Left lung (tissue), 14 donors: ENCODE measurements at places on chromosomes 7 and 10.

DNA sequence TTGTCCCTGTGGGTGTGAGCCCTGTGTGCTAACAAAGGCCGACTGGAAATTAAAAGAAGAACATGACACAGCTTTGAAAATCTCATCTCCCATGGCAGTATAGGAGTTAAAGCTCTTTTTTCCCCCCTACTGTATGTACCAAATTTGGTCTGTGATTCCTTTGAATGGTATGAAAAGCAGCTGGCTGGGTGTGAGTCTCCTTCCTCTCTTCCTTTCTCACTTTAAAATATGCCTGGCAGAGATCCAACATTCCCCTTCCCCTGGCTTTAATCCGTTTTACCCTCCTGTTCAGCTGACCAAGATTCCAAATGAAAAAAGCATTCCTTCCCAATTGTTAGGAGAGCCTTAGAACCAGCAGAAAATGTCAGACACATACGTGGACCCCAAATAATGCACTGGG, 225.0 kb upstream of the CELF2 start:
- no peak for DNase-seq

GRCh38 chr10:13404305-13404759, 56.2 kb upstream of the SEPHS1 start:
- DNase-seq, result no peak

DNA sequence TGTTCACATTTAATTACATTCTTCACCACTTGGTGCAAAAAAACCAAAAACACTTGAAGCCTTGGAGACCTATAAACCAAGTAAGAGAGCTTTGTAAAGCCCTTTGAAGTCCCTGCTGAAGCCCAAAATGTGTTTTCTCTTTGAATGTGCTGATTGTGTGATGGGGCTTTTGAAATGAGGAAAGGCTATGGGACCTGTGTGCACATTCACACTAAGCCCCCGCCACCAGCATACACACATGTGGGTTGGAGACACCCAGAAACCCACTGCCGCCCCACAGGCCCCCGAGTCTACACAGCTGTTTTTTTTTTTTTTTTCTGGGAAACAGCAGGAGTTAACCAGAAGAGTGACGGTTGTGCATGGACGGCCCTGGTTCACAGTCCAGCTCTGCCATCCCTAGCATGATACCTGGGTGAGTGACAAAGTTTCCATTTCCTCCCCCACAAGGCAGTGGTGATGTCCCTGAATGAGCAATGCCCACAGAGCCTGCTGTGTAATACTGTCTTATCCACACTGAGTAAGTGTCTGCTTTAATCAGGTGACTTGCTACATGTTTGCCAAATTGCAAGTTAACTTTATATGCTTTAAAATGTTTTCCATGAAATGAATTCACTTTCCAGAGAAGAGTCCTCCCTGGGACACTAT, 154.6 kb upstream of the GDF10 start:
- no peak for DNase-seq

DNA sequence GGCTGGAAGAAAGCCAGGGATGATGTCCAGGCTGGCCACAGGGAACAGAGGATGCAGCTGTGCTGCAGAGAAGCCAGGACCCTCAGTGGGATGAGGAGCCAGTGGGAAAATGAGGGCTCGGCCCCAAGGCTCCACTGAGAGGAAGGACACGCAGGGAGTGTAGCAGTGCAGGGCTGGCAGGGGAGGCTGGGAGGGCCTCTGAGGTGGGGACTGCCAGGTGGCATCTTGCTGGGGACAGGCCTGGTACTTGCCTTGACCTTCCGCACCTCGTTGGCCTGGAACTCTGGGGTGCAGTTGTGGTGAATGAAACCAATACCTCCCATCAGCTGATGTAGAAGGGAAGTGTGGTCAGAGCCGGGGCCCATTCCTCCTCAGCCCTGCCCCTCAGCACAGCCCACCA, 9.2 kb downstream of the IMPDH1 start:
- DNase-seq, result no peak

DNA sequence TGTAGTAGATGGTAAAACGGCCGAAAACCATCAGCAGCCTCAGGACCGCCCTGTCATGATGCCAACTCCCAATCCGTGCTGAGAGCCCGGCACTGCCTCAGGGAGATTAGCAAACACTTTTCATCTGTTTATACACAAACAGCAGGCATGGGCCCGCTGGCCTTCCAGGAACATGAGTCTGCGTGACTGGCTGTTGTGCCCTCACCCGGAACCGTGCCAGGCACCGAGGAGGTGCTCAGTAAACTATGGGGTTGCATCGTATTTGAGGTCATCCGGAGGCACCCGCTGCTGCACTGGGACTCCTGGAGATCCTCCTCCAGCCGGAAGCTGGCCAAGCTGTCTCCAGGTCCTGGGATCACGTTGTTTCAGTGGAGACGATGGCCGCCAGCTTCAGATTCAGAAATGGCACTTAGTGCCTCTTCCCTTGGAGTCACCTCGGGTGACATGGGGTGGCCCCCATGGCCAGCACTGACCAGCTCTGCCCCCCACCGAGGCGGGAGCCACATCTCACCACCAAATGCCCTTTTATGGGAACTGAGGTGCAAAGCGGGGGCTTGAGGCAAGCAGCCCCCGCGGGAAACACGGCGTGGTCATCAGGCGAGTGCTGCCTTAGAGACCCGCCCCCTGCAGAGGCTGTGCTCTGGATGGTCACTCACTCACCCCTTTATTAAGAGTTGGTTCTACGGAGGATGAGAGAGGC, 585.9 kb downstream of the PTPRN2 start:
- no peak for DNase-seq

- DNase-seq, result no peak
These were observed 74.5 kb upstream of the SP4 start for GRCh38 chr7:21353388-21353780.

DNA sequence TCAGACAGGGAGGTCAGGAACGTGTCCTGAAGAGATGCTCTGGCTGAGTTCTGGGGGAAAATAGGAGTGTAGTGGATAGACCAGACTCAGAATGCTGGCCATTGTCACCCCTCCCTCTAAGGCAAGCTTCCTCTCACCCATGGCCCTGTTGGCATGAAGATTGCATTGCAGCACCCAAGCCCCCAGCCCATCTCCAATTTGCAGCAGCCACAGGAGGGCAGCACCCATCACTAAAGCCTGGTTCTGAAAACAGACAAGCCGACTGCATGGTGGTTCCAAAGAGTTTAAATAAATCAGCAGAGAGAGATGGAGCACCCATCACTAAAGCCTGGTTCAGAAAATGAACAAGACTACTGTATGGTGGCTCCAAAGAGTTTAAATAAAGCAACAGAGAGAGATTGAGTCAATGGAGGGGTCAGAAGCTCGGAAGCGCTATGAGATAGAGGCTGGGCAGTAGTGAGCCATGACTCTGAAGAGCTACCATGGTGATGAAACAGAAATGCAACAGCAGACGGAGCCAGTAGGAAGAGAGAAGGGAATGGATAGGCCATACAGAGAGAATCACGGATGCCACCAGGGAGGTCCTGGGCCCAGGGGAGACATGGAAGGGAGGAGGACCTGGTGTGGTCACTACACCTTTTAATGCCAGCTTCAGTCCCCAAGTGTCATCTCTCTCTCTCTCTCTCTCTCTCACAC, 237.9 kb upstream of the MYO3A start:
- no peak for DNase-seq

GRCh38 chr10:8035006-8035640, 19.4 kb upstream of the GATA3 start:
- no peak for DNase-seq

DNA sequence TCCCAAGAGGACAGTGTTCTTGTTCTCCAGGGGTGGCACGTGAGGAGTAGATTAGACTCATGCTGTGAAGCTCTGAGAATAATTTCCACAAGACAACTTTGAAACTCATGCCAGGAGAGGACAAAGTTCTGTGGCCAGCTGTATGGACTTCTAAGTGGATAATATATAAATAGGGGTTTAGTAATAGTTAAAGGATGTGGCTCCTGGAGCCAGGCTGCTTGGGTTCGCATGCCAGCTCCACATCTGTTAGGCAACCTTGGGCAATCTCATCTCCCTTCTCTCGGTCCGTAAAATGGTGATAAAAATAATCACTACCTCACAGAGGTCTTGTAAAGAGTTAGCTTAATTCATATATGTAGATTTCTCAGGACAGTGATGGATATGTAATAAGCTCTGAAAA, 35.8 kb downstream of the ACSL5 start:
- no peak for DNase-seq

GRCh38 chr10:77602913-77603533, 34.6 kb downstream of the KCNMA1 start:
- DNase-seq, result no peak

- no peak for DNase-seq
These were observed 103.4 kb downstream of the GRK5 start for GRCh38 chr10:119310806-119311205.

GRCh38 chr7:3092468-3092867, 48.8 kb upstream of the CARD11 start:
- peak; percentile 12 for DNase-seq

DNA sequence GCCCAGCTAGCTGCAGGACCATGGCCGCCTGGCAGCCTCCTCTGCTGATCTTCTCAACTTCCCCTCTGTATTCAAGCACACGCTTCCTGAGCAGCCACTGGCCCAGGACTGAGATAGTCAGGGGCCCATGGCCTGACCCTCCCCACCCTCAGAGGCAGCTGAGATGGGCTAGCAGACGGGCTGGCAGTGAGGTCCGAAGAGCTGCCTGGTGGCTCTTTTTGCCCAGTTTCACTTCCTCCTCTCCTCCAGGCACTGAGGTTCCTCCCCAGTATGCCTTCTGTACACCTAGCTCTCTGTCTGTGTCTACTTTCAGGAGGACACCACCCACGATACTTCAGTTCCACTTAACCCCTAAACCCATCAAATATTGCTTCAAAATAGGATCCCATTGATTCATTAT, 395.6 kb downstream of the TNS3 start:
- peak; percentile 43 for DNase-seq

DNA sequence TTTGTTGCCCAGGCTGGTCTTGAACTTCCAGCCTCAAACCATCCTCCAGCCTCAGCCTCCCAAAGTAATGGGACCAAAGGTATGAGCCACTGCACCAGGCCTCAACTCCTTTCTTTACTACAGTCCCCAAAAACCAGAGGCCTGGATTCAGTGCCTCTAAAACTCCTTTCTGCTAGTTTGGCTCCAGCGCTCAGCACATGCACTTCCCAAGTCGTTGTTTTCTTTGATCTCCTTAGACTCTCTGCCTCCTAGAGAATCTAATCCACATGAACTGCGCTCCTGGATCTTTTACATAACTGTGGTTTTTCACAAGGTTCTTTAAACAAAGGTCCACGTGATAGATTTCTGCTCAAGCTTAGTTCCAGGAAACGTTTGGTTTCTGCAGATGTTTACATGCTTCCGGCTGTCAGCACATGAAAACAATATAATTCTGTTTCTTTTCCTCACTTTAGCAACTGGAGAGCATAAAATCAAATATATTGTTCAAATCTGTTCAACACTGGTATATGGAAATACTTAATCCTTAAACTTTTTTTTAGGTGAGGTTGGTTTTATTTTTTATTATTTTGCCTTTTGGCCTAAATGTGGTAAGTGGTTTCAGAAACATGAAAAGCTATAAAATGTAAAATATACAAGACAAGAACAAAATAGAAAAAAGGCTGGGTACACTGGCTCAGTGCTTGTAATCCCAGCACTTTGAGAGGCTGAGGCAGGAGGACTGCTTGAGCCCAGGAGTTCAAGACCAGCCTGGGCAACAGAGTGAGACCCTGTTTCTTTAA, 270.5 kb upstream of the MKLN1 start:
- DNase-seq, result peak; percentile 33

DNA sequence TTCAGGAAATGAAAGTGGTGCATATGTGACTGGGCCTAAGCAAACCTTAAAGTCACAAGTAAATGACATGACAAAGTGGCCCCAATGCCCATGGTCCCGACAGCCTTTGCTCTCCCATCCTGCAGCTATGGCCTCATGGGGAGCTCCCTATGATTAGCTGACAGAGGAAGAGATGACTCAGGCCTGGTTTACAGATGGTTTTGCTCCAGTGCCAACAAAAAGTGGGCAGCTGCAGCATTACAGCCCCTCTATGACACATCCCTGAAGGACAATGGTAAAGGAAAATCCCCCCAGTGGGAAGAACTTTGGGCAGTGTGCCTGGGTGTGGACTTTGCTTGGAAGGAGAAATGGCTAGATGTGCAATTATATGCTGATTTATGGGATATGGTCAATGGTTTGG, 105.1 kb upstream of the ADCY1 start:
- no peak for DNase-seq

- peak; percentile 71 for DNase-seq
These were observed at the start of gene ICA1 for GRCh38 chr7:8261711-8262695. ICA1 (minus strand) TSS chr7:8262167; CDS start chr7:8235926, 26,241 bp downstream.

DNA sequence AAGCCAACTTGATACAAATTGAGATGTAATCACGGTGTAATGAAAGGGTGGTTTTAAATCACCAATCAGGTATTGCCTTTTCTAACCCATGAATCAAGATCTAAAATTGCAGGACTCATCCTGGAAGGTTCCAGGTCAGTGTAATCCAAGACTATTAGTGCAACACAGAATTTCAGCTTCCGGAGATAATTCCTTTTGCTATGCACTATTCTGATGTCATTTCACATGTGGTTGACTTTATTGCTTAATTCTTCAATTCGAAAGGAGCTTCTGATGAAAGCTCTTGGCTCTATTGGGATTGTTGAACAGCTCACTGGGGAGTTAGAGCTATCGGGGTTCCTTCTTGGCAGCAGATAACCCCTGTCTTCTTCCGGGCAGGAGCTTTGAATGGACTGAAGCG, 147.4 kb upstream of the INSYN2A start:
- DNase-seq, result no peak

DNA sequence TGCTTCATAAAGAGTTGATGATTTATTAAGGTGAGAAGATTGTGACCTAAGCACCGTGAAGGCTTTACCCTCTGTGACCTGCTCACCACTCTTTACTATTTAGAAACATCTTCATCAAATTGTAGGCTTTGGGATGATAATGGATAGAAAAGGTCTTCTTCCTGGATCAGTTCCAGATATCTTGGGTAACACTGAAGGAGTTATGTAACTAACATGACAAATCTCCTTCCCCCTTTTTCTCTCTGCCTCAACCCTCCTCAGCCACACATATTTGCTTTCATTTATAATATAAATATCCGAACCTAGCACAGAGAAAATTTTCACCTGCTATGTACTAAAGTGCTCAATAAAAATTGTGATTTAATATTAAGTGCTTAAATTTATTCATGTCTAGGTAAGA, 151.5 kb downstream of the FRMD4A start:
- no peak for DNase-seq

- no peak for DNase-seq
These were observed 108.3 kb upstream of the FEZF1 start for GRCh38 chr7:122412883-122413282.

GRCh38 chr7:26112203-26112740, 39.7 kb upstream of the NFE2L3 start:
- DNase-seq, result no peak

DNA sequence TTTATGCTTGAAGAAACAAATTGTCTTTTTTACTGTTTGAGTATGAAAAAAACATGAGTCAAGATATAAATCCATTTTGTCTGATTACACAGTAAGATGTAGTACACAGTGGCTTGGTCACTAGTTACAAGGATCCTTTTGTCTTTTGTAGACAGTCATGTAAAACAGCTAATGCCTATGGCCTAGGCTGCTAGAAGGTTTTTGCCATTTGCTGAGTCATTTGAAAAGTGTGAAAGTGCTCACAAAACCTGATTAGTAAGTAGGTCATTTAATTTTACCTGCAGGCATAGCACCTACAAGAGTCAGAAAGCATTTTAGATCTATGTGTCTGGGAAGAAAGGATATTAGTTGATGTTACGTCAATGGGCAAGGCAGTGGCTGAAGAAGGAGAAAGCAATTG, 819.4 kb downstream of the MAGI2 start:
- DNase-seq, result no peak
